Foreskin keratinocyte (primary cell): ENCODE measurements at places on chromosomes 3 and 15. TPM values are rescaled to one million over a fixed set of nuclear protein-coding genes. Genes with fewer than 3 reads are reported as not detected.

The LRRC34 gene
- 1.4 and 1.7 TPM in 2 replicates for polyA plus RNA-seq

The TUSC7 gene
- not detected in 2 replicates for polyA plus RNA-seq

The DAZL gene
- not detected in 2 replicates for polyA plus RNA-seq

The DNAH12 gene
- polyA plus RNA-seq = not detected in 2 replicates

The DLEC1 gene
- polyA plus RNA-seq = 0.02 TPM in 1 of 2 replicates, not detected in the other

DNA sequence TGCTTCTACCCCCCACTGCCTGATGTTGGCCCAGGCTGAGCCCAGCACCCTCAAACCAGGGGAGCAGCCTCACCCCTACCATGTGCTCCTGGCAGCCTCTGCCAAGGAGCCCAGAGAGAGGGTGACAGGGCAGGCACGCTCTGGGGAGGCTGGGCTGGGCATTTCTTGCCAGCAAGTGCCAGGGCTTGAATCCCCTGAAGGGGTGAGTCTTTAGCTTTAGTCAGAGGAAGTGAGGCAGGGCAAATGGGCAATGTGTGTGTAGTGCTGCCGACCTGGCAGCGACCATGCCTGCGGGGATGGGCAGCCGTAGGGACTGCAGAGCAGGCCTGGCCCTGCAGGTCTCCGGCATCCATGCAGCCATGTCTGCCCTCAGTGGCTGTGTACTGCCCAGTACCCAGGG, 18.1 kb downstream of the DUSP7 start:
- DNase-seq = no peak

DNA sequence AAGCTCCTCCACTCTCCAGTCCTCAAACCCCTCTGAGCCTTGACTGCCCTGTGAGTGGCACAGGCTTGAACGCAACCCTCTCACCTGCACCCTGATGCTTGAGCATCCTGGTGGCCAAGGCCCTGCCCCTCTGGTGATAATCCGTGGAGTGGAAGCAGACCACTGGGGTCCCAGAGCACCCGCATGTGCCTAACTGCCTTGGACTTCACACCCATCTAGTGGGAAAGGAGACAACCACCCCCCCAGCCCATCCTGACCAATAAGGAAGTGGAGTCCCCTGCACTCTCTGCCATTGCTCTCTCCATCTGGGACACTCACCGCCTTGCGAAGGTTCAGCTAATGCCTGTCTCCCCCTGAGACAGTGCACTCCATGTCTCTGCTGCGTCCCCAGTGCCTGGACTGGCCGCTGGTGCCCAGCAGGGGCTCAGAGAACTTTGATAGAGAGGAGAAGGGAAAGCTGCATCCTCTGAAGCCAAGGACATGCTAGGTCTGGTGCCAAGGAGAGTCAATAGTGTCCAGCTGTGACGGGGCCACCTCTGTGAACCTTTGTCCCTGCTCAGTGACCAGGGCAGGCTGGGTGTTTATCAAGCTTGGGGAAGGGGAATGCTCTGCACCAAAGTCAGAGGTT, 3.4 kb downstream of the KLF15 start:
- no peak for DNase-seq

DNA sequence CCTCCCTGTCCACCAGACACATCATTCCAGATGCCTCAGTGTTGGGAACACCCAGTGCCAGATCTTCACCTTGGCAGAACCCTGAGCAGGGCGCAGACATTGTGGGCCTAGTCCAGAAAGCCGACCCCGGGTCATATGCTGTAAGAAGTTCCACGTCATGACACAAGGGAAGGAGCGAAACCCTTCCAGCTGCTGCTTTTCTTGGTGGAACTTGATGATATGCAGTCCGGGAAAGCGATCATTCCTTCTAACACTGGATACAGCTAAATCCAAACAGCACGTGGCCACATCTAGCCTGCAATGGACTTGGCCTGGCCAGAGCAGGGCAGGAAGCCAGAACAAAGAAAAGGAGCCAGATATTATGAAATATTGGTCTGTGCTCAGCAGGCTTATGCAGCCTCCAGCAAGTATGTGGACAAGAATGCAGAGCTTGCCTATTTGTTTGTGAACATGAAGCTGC, 22.0 kb downstream of the GASK1A start:
- no peak for DNase-seq

- DNase-seq = no peak
Measured at GRCh38 chr15:81133782-81134461, at the start of gene CFAP161. CFAP161 (plus strand) TSS chr15:81134270; CDS start chr15:81134330, 60 bp downstream.

DNA sequence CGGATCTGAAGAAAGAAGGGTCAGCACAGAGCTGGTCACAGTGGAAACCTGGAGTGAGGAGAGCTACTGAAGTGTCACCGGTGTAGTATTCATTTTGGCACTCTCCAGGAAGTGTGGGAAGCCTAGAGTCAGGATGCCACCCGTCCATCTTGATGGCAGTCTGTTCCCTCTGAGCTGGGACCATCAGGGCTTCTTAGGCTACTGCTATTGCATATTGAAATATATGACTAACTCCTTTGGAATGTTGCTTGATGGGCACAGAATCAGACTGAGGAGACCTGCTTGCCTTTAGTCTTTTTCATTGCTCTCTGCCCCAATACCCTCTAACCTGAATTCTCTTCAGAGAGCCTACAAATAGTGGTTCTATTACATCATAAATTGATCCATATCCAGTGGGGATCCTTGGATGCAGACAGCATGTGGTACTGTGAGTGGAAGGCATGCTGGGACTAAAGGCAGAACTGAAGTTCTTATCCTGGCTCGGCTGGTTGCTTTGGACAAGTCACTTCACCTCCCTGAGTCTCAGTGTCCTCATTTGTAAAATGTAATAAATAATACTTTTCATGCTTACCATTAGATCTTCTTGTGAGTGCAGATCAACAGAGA, 143.5 kb downstream of the PDE8A start:
- DNase-seq = no peak

DNA sequence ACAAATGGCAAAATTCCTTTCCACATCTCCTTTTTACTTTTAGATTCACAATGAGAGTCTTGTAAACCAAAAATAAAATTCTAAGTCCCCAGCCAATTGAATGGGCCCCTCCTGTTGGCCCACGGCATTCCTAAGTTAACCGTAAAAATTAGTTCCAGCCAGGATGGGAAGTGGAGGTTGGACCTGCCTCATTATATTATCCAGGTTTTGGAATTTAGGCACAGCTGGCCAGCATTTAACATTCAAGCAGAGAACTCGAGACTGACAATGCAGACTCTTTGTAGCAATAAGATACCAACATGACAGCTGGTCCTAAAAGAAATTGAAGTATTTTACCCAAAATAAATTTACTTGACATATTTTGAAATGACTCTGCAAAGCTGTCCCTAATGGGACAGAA, 321.0 kb upstream of the NAALADL2 start:
- DNase-seq = no peak

DNA sequence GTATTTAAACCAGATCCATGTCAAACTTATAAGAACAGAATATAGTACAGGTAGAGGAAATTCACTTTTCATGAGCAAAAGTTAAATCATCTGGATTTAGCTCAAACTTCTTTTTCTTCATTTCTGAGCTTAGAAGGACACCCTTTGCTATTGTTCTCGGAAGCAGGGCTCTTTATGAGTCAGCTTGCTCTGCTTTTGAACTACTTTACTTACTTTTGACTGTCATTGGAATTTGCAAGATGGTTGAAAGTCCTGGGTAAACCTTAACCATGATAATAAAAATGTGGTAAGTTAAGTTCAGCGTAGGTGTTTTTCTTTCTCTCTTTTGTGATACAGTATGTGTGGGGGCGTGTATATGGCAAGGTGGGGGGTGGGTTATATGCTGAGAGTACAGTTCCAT, 312.7 kb upstream of the DPH6 start:
- no peak for DNase-seq

DNA sequence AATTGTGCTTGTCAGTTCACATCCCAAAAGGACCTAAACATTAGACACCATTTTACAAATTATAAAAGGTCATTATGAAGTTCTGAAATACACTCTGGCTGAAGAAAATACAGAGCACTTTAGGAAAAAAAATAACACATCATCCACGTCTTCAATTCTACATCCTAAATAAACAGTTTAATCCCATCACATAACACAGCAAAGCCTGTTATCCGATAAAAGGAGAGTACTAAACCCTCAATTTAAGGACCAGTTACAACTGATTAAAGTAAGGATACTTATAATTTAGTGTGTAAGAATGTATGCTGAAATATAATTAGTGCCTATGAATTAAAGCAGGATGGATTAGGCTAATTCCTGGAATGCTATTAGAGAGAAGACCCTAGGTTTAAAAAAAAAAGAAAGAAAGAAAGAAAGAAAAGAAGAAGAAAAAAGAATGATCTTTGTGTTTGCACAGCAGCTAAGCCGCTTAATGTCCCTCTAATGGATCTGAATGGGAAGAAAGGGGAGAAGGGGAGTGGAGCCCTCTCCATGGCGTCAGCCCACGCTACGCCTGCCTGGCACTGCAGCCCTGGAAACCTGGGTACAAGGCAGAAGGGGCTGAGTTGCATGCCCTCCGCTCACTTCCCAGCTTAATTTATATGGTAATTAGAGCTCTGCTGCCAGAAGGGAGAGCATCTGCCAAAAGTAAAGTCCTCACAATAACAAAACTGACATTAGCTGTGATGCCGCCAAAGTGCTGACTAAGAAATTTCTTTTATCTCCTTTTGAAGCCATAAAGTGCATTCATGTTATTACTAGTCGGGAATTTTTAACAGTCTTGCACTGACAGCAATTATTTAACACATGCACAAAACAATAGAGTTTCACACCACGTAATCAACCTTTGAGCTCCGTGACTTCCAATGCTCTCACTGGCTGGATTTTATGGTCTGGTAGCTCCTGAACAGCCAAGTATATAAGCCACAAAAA, 90.0 kb downstream of the FSIP1 start:
- peak; percentile 46 for DNase-seq

- DNase-seq = no peak
Measured at GRCh38 chr3:186983659-186984058, 53.3 kb downstream of the ST6GAL1 start.

- no peak for DNase-seq
Measured at GRCh38 chr15:40075298-40076044, 33.2 kb downstream of the BMF start.
